Camera-type eye (tissue), 1 donor: ENCODE measurements at places on chromosomes 16 and 17. TPM values are rescaled to one million over a fixed set of nuclear protein-coding genes. Genes with fewer than 3 reads are reported as not detected.

The MSRB1 gene
- total RNA-seq, result 5.7 TPM

The KRTAP1-5 gene
- not detected for total RNA-seq

The MKS1 gene
- 32.0 TPM for total RNA-seq

The GAST gene
- total RNA-seq, result not detected

The RBFOX1 gene
- 22.2 TPM for total RNA-seq

The HOXB7 gene
- total RNA-seq, result not detected

The EIF5A gene
- total RNA-seq, result 138 TPM

The HLF gene
- total RNA-seq, result 37.6 TPM

The EVPLL gene
- 0.33 TPM for total RNA-seq

The C17orf100 gene
- total RNA-seq, result 3.5 TPM

The NGFR gene
- 47.4 TPM for total RNA-seq

The CTRB2 gene
- total RNA-seq, result not detected

The ADAT1 gene
- total RNA-seq, result 59.6 TPM

The TBX21 gene
- total RNA-seq, result 1.5 TPM

The CEP295NL gene
- 11.7 TPM for total RNA-seq

The ULK2 gene
- 41.9 TPM for total RNA-seq

The GLTPD2 gene
- total RNA-seq, result not detected

The BAIAP3 gene
- total RNA-seq, result 9.3 TPM

The ADAMTS18 gene
- total RNA-seq, result 49.5 TPM

The PSMB10 gene
- total RNA-seq, result 10.1 TPM

The CDH5 gene
- total RNA-seq, result 41.5 TPM

The CDT1 gene
- total RNA-seq, result 7.9 TPM

The CDH3 gene
- total RNA-seq, result 24.2 TPM

The SDF2 gene
- 55.7 TPM for total RNA-seq

The MAF gene
- 34.6 TPM for total RNA-seq

The ASB16 gene
- total RNA-seq, result 2.4 TPM

The CCT6B gene
- total RNA-seq, result 4.5 TPM

The CCDC102A gene
- total RNA-seq, result 17.3 TPM

The C16orf86 gene
- 4.7 TPM for total RNA-seq

The FAM117A gene
- 12.3 TPM for total RNA-seq

The TBC1D16 gene
- total RNA-seq, result 39.0 TPM

The OR1A1 gene
- not detected for total RNA-seq

The CHST4 gene
- 0.44 TPM for total RNA-seq

The CACNG3 gene
- 4.6 TPM for total RNA-seq

The USP32 gene
- 89.4 TPM for total RNA-seq

The CPPED1 gene
- total RNA-seq, result 10.4 TPM
